ENCODE measurements at places on chromosomes 7 and 10. TPM values are rescaled to one million over a fixed set of nuclear protein-coding genes. Genes with fewer than 3 reads are reported as not detected.
A peak's percentile ranks its signal among the peaks of the same experiment; 100 is the strongest.

The ANKRD2 gene
- not detected for total RNA-seq

The HELLS gene
- total RNA-seq: 7.6 TPM

- no peaks in the 10 kb centered on the region for H3K27me3 ChIP-seq
- DNase-seq: no peak
- H3K4me3 ChIP-seq: no peak overlapping the region
- H3K27ac ChIP-seq: no peak overlapping the region
Observed at GRCh38 chr10:67807855-67808456, 30.0 kb downstream of the DNAJC12 start.

DNA sequence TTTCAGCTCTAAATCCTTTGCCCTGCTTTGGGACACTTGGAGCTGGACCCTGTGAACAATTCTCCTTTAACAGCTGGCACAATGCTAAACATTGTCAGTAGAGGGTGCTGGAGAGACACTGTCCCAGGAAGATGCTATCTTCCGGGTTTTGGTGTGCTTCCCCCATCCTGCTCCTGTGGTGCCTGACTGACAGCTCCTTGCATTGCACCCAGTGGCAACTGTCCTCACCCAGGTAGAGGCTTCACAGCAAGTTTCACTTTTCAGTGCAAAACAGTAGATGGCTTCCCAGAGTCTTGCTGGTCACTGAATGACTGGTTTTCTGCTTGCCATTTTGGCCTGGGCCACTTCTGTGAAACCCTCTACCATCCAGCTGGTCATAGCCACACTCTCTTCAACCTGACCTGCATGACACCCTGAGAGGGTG lies 77.3 kb downstream of the CDC14C start:
- H3K27me3 ChIP-seq: no peaks in the 10 kb centered on the region
- peak; percentile 9 for DNase-seq
- no peak overlapping the region for H3K27ac ChIP-seq
- H3K36me3 ChIP-seq: no peaks in the 10 kb centered on the region

GRCh38 chr10:105017116-105017515 lies 376.0 kb downstream of the SORCS3 start:
- no peaks in the 10 kb centered on the region for H3K4me1 ChIP-seq
- no peak for DNase-seq
- no peak overlapping the region for H3K4me3 ChIP-seq
- H3K27ac ChIP-seq: no peak overlapping the region

DNA sequence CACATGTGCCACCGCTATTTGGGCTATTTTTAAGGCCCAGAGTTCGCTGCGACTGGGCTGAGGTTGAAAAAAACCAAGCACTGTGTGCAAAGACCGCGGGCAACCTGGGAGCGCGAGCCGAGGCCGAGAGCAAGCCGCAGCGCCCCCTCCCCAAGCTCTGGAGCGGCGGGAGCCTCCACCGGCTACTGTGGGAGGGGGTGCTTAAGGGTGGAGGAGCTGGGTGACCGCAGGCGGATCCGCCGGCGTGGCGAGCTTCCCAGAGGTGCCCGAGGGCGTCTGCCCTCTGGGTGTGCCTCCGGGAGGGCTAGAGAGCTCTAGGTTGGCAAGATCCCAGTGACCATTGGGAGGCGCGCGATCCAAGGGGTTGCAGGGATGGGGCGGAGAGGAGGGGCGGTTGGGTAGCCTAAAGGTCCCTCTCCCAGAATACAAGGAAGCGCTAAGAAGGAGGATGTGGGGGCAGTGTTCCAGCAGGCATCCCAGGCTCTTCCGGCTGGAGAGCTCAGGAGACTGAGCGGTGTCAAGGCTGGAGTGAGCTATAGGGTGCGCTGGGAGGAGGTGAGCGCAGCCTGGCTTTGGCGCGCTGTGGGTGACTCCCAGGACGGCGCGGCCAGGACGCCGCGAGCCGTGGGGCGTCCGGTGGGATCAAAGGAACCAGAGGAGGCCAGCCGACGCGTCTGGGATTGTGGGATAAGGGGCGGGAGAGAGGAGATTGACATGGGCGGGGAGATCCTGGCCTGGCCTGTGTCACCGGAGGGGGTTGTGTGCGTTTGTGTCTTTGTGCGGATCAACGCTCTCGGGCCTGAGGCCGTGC lies 8.0 kb downstream of the DLX5 start:
- peaks cover 5% of the 10 kb centered on the region for H3K4me1 ChIP-seq
- peaks cover 100% of the 10 kb centered on the region for H3K27me3 ChIP-seq
- no peak overlapping the region for H3K27ac ChIP-seq
- no peaks in the 10 kb centered on the region for H3K36me3 ChIP-seq

Data from transverse colon (tissue), 4 donors.